ENCODE measurements at places on chromosomes 5 and 9.

DNA sequence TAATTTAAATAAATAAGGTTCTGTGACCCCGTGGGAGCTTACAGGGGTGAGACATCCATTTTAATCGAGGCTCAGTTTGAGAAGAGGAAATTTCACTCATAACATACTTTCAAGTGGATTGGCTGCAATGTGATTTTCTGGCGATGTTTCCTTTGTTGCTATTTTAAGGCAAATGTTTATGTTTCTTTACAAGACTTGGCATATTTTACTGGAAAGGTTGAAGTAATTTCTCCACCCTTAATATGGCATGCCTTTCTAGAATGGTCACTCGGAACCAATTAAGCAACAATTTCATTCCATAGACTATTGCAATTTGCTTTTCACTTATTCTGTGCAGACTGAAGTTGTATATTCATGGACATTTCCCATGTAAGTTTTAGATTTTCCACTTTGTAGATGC is 438.0 kb upstream of the WWC1 start:
- no peak for DNase-seq

DNA sequence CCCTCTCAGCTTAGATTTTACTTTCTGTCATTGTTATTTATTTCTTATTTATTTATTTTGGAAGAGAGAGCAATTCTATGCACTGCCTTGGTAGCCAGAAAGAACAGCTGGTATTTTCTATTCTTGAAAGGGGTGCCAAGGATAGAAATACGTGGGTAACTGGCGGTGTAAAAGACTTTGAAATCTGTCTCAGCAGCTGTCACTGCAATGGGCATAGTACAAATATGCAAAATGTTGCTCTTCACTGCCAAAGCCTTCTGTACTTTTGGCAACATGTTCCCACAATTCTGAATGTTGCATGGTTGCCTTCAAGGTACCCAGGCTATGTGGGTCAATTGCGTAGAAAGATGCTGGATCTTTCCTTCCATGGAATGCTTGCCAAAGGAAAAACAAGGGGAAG is 230.2 kb upstream of the EDIL3 start:
- DNase-seq: no peak

DNA sequence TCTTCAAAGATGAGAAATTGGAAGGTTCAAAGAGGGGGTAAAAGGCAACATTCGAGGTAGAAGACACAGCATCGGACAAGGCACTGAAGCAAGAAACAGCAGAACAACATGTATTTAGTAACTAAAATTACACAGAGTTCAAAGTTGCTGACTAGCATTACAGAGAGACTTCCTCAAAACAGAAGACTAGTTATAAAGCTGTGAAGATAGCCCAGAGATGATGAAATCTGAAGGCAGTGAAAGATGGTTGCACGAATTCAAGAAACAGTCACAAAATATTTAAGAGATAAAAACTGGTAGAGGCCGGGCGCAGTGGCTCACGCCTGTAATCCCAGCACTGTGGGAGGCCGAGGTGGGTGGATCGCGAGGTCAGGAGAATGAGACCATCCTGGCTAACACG is 16.3 kb downstream of the MAPKAP1 start:
- DNase-seq: no peak

DNA sequence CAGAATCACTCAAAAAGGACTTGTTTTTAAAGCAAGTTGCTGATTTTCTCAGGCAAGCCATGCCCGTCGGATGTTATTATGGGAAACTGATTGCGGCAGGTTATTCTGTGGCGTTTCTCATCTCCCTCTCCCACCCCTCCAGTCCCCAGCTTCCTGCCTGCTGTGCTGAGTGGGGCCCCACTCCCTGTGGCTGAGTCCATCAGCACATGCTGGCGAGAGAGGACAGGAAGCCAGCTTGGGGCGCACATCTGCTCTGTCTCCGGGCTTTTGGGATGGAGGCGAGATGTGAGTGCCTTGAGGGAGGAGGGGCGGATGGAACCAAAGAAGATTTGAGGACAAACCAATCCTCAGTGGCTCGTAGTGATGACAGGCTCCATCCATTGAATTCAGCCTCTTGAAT is 108.0 kb downstream of the DAPK1 start:
- no peak for DNase-seq
